ENCODE measurements at places on chromosomes 16 and 17.

DNA sequence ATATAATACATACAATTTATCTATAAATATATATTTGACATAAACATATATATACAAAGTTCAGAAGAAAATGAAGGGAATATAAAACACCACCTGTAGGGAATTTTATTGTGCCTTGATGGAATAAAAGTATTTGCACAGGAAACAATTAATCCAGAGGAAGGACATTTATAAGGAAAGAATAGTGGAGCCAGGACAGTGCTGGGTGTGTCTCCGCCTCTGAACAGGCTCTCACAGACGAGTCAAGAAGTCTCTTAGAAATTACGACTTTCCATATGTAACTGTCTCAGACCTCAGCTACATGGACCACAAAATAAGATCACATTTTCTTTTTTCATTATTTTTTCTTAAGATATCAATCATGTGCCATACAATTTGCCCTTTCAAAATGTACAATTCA is 93.9 kb downstream of the TMEM114 start:
- no peak for DNase-seq

- no peak for DNase-seq
Measured at GRCh38 chr16:59058250-59058649, 324.1 kb upstream of the GOT2 start.

DNA sequence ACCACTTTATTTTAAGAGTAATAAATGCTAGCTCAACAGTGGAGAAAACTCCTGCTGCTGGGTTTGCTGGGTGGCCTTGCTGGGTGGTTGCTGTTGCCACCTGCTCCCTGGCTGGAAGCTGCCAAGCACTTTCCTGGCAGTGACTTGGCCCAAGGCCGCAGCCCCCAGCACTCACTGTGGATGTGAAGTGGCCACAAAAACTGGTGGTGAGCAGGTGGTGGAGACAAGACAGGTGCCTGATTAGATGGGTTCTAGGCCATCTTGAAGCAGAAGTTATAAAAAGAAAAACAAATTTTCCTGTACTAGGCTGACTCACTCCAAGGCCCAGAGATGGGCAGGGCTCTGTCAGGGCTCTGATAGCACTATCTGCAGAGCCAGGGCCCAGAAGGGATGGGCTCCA is 224.7 kb upstream of the NLRP1 start:
- DNase-seq: no peak

DNA sequence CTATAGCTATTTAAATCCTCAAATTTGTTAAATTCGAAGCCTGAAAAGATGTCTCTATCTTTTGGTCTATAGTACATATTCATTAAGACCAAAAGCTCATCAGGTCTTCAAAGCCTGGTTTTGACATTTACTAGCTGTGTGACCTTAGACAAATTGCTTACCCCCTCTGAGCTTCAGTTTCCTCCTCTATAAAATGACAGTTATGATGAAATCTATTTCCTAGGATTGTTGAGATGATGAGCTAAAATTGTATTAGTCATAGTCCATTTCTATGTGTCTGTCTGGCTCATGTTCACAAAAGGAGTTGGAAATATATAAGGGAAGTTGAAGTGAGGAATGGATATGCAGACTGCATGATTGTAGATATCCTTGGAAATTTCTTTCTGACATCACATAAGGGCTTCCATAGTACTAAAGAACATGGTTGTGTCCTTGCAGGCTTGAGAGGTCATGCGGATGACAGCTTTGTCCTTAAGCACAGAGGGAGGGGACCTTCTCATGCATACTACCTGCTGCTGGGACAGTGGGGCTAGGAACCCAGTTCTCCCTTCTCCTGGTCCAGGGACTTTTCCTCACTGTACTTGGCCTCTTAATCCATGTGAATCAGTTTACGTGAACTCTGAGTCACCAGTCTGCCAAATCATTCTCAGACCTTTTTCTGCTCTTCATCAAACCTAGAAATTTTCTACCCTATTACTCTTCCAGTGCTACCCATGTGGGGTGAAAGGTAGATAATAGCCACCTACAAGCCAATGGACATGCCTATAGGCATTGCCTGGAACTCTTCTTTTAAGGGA is 487.5 kb upstream of the SALL1 start:
- no peak for DNase-seq

DNA sequence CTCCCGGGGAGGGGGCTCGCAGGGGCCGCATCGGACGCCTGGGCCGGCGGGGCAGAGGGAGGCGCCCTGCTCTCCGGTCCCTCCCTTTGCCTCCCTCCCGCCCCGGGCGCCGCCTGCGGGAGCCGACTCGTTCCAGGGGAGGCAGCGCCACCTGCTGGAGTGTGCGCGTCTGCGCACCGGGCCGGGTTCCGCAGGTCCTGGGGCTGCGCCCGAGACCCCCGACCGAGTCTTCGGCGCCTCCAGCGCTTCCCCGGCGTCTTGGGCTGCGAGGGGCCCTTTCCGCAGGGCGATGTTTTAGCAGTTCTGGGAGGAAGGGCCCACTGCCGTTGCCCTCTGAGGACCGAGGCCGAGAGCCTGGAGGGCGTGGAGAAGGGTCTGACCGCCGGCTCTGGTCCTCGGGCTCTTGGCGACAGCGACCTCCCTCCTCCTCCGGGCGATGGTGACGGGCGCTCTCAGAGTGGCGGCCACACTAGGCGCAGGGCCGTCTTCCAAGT is 106.3 kb downstream of the SEC14L1 start:
- no peak for DNase-seq

- peak; percentile 16 for DNase-seq
Measured at GRCh38 chr17:28446716-28447395, 26.6 kb upstream of the SLC13A2 start.

GRCh38 chr17:47276868-47277267 is 23.2 kb downstream of the ITGB3 start:
- DNase-seq: no peak

DNA sequence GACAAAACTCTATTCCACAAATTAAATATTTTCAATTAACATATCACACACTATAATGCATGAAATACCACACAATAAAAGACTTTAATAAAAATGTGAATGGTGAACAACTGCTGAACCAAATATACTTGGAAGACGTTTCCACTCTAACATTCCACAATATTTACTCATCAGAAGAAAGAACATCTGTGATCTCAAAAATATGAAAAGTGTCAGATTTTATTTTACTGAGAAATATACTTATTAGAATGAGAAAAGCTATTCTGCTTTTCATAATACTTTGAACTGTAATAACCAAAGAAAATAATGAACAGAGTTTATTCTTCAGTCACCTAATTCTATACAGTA is 181.8 kb upstream of the AXIN2 start:
- DNase-seq: no peak

- no peak for DNase-seq
Measured at GRCh38 chr17:17455173-17455572, 21.6 kb upstream of the MED9 start.

GRCh38 chr16:68146585-68146984 is 61.4 kb downstream of the NFATC3 start:
- no peak for DNase-seq

DNA sequence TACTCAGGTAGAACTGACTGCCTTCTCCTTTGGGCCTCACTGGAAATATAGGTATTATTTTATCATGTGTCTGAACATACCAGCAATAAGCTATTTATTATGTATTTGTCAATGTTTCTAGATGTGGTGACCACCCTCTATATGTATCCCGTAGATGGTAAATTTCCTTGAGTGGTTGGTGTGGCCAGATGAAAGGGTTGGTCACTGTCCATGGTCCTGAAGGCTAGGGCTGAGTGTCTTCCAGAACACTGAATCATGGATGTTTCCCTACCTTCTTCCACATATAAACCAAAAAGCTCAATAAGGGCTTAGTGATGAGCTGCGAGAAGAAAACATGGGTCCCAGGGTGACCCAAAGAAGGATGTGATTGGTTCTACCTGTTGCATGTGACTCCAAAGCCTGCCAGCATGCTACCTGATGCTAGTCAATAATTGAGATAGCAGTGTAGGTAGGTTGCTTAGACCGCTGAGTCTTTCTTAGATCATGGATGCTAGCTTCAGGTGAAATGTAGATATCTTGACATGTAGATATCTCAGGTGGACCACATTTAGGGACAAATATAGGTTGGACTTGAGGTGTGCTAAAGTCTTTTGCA is 150.3 kb downstream of the ASIC2 start:
- DNase-seq: no peak

GRCh38 chr16:87391324-87391949 is 699 bp upstream of the MAP1LC3B start:
- no peak for DNase-seq

GRCh38 chr16:88582912-88583575 is 12.8 kb downstream of the ZC3H18 start:
- DNase-seq: no peak

DNA sequence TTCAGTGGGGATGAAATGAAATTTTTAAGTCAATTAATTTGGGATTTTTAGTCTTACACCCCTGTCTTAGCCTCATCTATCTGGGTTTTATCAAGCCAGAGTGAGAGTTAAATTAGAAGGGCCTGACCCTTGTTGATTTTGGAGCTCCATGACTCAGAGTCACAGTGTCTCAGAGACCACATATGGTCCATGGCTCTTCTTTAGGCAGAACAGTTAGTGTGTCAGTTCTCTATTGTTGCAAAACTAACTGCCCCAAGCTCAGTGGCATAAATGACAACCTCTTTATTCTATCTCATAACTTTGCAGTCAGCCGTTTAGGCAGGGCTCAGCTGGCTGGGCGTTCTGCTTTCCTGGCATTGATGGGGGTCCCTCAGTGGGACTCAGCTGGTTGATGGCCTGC is 44.7 kb downstream of the IRF8 start:
- DNase-seq: no peak

GRCh38 chr16:66035096-66035495 is 331.4 kb upstream of the CDH5 start:
- DNase-seq: no peak

DNA sequence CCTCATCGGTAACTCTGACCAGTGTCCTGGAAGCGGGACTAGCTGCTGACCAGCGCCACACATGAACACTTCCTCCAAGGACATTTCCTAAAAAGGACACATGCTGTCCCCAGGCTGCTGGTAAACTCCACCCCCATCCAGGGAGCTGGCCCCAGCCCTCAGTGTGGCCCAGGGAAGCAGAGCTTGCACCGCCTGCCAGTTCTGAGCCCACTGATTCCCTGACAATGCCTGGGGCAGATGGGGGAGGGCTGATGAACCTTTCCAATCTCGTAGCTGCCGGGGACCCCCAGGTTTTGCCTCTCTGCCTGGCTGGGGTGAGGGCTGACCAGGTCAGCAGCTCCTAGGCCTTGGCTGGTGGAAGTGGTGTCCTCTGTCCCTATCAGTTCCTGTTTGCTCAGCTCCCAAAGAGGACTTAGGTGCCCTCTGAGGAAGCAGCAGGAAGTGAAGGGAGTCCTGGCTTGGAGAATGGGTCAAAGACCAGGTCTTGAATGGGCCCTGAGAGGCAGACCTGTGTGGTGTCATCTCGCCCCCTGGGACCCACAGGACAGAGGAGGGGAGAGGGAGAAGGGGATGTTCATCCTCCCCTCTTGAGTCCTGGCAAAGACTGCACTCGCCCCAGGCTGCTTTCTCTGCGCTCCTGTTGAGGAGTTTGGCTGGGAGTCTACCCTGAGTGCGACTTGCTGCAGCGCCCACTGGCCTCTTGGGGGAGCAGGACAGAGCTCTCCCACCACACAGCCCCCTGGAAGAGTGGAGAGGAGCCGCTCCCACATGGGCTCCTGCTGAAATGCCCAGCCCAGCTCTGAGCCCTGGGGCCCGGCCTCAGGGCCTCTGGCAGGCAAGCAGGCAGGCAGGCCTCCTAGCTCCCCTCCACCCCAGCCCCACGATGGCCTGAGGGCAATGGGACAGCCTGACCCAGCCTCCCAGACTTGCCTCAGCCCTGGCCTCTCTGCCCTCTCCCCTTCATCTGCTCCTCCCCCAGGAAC is 16.8 kb downstream of the PDK2 start:
- no peak for DNase-seq

DNA sequence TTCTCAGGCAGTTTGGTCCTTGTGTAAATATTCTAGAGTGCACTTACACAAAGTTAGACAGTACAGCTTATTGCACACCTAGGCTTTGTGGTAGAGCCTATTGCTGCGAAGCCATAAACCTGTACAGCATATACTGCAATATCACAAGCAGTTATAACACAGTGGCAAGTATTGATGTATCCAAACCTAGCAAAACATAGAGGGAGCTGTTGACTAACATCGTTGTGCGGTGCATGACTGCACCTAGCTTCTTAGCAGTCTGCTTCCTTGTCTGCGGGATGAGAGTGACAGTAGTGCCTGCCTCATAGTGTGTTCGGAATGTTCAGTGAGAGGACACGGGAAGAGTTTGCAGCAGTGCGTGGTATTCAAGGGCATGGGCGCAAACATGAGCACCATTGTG is 78.9 kb downstream of the MPRIP start:
- DNase-seq: no peak

DNA sequence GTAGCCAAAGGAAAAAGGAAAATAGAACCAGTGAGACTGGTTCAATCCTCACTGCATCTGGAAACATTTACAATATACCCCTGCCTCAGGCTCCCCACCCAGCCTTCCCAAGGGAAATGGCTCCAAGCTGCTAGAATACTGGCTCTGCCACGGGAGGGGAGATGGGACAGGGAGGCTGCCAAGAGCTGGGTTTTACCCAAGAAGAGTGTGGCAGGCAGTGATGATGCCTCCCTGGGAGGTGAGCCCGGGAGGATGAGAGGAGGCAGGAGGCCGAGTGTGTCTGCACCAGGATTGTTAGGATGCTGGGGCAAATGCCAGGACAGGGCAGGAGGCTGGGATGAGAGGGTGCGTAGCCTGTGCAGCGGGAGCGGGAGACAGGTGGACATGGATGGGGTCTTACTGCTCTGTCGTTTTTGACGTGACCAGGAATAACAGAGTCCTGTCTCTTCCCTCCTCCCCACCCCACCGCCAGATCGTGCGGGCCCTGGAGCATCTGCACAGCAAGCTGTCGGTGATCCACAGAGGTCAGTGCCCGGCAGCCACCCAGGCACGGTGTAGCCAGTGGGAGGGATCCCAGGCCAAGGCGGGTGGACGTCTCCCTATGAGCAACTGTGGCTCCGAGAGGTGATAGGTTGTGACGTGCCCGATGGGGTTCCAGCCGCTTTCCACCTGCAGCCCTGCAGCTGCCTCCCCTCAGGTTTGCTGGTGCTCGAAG is 18.4 kb downstream of the MAP2K3 start:
- DNase-seq: no peak

- DNase-seq: no peak
Measured at GRCh38 chr16:88793251-88793954, 8.4 kb upstream of the PIEZO1 start.

- no peak for DNase-seq
Measured at GRCh38 chr17:11742886-11743285, 144.6 kb downstream of the DNAH9 start.

GRCh38 chr17:19372439-19372838 is 5.9 kb upstream of the MAPK7 start:
- DNase-seq: no peak

Data from kidney epithelial cell (primary cell).